Nucleus accumbens (tissue), 56 donors: ENCODE measurements at places on chromosomes 7 and 10.

DNA sequence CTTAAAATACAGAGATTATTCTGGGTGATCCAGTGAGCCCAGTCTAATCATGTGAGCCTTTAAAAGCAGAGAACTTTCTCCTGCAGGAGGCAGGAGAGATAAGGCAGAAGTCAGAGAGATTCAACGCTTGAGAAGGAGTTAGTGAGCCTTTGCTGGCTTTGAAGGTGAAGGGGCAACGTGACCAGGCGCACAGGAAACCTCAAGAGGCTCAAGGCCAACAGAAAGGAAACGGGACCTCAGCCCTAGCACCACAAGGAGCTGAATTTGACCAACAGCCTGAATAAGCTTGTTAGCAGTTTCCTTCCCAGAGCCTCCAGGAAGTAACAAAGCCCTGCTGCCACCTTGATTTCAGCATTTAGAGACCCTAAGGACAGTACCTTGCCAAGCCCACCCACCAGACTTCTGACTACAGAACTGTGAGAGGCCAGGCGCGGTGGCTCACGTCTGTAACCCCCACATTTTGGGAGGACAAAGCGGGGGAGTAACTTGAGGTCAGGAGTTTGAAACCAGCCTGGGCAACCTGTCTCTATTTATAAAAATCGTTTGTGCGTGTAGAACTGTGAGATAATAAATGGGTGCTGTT is 87.3 kb upstream of the KAT6B start:
- no peak for DNase-seq

GRCh38 chr10:43255634-43256431 is 11.0 kb downstream of the RASGEF1A start:
- DNase-seq = no peak

- no peak for DNase-seq
These were observed 159.5 kb downstream of the PPP1R9A start for GRCh38 chr7:95066737-95067530.

DNA sequence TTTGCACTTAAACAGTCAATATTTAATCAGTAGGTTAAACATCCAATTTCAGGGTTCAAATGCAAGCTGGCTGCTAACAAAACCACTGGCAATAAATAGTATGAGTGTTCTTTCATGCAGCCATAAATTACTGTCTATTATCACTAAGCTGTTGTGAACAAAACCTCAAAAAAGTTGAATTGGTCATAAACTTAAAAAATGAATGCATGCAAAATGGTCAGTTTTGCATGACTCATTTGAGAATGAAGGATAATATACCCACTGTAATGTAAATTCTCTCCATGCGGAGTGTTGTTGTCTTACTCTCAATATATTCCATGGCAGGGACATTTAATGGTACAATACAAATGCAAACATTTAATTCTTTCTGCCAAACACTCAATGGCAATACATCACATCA is 226.4 kb downstream of the MAGI2 start:
- DNase-seq = no peak

- DNase-seq = no peak
These were observed 87.0 kb downstream of the ALOX5 start for GRCh38 chr10:45461034-45461433.

DNA sequence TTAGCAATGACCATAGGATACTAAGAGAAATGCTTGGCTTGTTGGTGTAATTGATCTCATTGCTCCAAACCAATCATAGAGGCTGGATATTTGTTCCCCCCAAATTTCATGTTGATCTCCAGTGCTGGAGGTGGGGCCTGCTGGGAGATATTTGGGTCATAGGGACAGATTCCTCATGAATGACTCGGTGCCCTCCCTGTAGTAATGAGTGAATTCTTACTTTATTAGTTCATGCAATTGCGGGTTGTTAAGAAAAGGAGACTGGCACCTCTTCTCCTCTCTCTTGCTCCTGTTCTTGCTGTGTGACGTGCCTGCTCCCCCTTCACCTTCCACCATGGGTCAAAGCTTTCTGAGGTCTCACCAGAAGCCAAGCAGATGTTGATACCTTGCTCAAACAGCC is 630.1 kb downstream of the CALN1 start:
- DNase-seq = no peak

GRCh38 chr7:28722684-28723083 is 235.4 kb downstream of the TRIL start:
- DNase-seq = no peak
